Omental fat pad (tissue), 4 donors: ENCODE measurements at places on chromosomes 7 and 10. TPM values are rescaled to one million over a fixed set of nuclear protein-coding genes. Genes with fewer than 3 reads are reported as not detected.

GRCh38 chr10:101131962-101132635 is 999 bp downstream of the TLX1 start:
- no peak for DNase-seq

DNA sequence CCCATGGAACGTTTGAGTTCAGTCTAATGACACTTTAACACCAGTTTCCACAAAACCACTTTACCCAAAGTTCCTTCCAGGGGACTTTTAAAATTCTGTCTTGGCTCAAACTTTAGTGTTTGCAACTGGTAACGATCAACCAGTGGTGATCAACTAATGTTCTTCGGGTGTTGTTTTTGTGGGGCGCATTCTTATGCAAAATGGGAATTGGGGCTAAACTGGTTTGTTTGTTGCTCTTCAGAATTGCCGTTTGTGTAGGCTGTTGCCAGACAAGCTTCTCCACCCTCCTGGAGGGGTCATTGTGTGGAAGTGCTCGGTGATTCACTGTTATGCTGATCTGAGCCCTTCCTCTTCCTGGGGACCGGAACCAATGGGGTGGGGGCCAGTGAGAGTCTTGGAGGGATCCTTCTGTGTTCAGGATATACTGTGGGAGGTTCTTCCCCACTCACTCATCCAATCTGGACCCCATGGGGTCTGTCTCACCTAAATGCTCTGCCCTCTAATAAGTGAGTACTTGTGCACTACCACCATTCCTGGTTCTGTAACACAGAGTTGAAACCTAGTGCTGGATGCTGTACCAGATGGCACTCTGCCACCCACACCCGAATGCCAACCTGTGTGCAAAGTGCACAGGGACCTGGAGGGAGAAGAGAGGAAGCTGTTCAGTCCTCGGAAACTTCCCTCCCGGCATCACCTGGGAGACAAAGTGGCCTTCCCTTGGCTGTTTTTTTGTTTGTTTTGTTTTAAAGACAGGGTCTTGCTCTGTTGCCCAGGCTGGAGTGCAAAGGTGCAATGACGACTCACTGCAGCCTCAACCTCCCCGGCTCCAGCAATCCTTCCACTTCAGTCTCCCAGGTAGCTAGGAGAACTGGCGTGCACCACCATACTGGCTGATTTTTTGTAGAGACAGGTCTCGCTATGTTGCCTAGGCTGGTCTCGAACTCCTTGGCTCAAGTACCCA is 2.1 kb downstream of the NFE2L3 start:
- no peak for DNase-seq

DNA sequence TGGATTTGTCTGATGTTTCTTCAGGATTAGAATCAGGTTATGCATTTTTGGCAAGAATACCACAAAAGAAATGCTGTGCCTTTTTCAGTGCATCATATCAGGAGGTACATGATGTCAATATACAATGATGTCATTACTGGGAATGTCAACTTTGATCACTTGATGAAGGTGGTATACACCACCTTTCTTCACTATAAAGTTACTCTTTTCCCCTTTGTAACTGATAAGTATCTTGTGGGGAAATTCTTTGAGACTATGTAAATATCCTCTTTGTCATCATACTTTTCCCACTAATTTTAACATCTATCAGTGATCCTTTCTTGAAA is 65.9 kb upstream of the TCF7L2 start:
- no peak for DNase-seq

DNA sequence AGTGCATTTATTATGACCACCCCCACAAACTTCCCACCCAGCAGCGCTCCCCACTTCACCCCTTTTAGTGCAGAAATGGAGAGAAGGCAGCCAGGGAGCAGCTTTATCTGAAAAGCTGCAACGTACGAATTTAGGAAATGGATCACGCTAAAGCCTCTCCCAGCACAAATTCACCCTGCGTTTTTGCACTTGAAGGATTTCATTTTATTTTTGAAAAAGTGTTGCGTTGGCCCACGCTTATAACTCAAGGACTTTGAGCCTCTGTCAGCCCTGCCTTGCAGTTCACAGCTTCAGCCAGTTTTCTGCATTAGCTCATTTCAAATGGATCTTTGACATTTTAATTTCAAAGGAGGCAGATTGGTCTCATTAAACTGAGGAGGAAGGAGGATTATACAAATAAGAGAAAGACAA is 556.1 kb downstream of the KCNMA1 start:
- DNase-seq, result no peak

The MYH16 gene
- not detected for total RNA-seq

- no peak for DNase-seq
Observed at GRCh38 chr7:122094549-122094948, 49.5 kb downstream of the AASS start.

DNA sequence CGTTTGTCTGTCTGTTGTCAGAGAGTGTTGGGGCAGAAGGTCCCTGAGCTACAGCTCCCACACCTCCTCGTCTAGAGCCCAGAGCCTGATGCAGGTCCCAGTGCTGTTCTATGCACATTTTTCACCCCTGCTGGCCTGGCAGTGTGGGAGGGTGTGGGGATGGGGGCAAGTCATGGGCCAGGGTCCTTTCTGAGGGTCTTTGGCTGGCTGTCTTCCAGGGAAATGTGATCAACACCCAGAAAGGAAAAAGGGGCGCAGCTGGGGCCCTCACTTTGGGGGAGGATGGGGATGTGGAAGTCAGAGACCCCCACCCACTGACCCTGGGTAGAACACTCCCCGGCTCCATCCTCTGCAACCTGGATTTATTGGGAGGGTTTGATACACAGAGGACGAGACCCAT is 50.0 kb upstream of the ZNF716 start:
- no peak for DNase-seq

- DNase-seq, result no peak
Observed at GRCh38 chr10:76049581-76050290, 618.3 kb downstream of the LRMDA start.

DNA sequence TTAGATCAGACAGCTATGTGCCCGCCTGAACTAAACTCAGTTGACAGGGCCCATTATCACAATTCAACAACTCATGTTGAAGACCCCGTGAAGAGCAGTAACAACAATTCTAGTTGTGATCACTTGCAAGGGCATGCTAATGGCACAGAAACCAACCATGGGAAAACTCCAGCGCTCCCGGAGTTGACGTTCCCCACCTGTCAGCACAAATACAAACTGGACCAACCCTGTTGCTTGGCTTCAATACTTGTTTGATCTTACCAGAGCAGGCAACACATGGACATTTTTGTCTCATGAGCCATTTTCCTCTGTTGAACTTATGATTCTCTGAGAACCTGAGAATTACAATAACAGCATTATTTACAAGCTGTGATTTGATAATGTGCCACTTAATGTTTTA is 119.0 kb upstream of the LANCL2 start:
- DNase-seq, result no peak

GRCh38 chr10:67770537-67770936 is 67.5 kb downstream of the DNAJC12 start:
- DNase-seq, result no peak

- no peak for DNase-seq
Observed at GRCh38 chr7:42372479-42372878, 135.5 kb upstream of the GLI3 start.

DNA sequence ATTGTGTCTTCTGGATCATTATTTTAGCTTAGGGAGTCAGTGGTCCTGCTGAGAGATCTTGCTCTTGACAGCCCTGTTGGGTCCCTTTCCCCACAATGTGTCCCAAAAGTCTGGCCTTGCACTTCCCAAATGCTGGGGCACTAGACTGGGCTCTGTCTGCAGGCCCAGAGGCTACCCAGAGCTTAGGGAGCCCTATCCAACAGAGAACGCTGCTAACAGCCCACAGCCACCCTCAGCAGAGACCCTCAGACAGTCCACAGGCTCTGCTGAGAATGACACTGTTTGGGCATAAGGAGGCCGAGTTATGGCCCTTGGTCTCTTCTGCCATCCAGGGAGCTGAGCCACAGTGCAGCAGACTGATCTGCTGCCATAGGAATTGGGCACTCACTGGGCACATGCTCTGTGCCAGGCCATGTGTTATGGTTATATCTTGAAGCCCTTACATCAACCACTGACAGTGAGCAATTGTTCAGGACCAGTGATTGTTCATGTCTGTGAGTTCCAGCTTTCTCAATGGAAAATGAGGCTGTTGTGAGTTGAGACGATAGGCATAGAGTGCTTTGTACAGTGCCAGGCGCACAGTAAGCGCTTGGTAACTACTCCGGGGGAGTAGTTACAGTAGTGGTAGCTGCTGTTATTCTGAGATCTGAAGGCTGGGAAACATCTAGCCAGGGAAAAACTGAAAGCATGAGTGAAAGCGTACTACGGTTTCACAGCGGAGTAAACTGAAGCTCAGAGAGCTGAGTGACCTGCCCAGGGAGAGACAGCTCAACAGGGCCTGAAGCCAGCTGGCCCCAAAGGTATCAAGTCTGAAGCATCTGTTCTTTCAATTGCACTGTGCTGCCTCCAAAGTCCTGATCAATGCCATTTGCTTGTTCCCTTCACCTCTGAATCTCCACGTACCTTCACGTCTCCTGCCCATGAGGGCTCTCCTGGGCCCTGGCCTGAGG is 77.6 kb upstream of the PRLHR start:
- no peak for DNase-seq

- DNase-seq, result no peak
Observed at GRCh38 chr7:36663481-36663880, 60.8 kb downstream of the AOAH start.

GRCh38 chr7:116544487-116544886 is 19.7 kb downstream of the CAV1 start:
- DNase-seq, result no peak

GRCh38 chr10:77328272-77328816 is 309.3 kb downstream of the KCNMA1 start:
- DNase-seq, result no peak

The RASA4B gene
- 5.4 TPM for total RNA-seq

The FLNC gene
- total RNA-seq, result 7.7 TPM
